Stimulated activated naive CD8-positive, alpha-beta T cell treated with anti-CD3 and anti-CD28 coated beads, Interleukin-15, Interleukin-2, amounts not matched to agents 100 U/mL and 50 U/mL, for 24 hours (primary cell): ENCODE measurements at places on chromosomes 2 and 18.

DNA sequence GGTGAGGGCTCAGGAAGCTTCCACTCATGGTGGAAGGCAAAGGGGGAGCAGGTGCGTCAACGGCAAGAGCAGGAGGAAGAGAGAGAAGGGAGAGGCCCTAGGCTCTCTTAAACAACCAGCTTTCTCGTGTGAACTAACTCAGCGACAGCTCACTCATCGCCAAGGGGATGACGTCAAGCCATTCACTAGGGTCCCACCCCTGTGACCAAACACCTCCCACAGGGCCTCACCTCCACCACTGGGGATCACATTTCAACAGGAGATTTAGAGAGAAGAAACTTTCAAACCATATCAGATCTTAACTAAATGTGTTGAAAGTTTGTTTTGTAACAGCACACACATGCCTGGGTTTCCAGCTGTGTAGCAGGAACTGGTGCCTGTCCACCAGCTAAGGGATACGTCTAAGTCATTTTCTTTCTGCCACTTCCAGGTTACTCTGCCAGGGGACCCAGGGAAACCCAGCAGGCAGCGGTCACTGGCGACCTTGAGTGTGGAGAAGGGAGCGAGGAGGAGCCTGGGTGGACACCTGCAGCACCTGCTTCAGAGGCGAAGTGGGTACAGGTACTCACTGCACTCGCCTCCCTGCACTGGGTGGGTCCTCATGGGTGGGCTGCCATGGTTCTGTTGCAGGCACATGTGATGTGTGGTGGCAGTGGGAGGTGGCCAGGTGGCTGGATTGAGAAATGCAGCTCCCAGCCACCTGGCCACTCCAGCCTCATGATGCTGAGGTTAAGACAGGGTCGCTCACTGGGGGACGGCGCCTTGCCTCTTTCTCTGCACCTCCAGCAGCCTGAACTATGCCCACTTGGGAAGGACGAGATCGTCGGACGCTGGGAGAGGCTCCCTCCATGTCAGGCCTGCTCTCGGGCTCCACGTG lies 8.4 kb upstream of the GPC1 start:
- no peak for DNase-seq

GRCh38 chr2:24115057-24115456 lies 8.1 kb downstream of the PFN4 start:
- no peak for DNase-seq

- no peak for DNase-seq
These were observed 284.6 kb downstream of the TXNL1 start for GRCh38 chr18:56353663-56354260.

DNA sequence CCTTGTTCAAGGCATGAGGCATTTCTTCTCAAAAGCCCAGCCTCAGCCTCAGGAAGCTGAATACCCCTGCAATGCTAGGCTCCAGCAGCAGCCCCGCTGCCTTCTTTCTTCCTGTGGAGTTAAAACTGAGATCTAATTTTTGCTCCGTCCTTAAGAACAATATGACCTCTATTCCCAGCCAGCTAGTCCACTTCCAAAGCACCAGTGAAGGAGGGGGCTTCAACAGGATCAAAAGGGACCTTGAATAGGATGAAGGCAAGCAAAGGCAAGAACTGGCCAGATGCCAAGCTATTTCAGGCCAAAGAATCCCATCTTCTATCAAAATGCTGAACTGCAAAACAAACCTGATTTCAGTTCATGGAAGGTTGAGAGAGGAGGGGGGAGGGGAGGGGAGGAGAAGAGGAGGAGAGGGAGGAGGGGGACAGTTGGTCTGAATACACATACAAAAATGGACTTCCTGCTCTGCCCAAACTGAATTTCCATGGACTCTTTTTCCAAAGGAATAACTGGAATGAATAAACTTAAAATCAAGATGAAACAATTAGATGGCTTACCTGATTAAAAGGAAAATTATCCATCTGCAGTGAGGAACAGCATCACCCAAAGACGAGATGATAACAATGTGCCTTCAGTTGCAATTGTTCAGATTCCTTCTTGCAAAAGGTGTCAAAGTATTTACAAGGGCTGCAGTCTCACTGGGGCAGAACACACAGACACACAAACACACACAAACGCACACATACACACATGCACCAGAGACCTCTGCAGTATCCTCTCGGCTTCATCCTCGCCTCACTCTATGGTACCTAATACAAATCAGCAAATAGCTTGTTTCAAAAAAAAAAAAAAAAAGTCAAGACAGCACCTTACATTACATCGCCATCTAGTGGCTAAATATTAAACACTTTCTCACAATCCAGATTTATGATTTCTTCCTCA lies at the start of gene SCN1A:
Gene SCN1A (minus strand): TSS at position 804 of the 939 bp plus-strand sequence. CDS start 54,399 bp downstream, outside the sequence.
- DNase-seq: no peak

DNA sequence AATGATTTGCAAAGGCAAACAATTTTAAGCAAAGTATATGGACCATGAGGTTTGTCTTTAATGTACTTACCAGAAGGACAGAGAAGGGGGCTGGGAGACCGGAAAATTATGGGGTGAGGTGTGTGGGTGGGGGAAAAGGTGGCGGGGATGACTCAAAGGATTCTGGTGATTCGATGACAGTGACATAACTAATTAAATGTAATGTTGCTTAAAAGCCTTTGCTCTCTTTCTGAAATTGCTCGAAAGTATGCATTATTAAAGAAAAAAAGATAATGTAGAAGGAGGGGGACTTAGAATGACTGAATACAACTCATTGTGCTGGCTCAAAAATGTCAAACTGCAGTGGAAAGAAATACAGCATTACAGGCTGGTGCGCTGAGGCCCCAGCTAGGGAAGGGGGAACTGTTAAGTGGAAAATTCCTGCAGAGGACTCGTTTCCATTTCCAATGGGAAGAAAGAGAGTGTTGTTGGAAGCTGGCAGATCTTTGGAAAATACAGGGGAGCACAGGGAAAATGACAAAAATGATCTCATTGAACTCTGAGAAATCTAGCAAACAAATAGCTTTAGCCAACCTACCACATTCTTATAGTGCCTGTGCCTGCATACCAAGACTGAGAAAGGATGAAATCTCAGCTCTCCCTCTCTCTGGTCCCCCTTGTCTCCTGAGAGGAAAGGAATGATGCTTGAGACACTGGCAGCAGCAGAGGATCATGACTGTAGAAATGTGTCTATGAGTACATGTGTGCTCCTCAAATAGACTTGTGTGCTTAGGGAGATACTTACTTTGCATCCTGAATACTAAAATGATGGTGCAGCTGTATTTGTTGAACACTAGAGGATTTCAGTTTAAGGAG lies 632.4 kb downstream of the NYAP2 start:
- peak; percentile 67 for DNase-seq

GRCh38 chr2:223057569-223057968 lies 5.6 kb downstream of the KCNE4 start:
- no peak for DNase-seq

- no peak for DNase-seq
These were observed 335 bp downstream of the HES6 start for GRCh38 chr2:238239543-238239862.

- no peak for DNase-seq
These were observed 90.4 kb downstream of the DOCK10 start for GRCh38 chr2:224951723-224952481.

DNA sequence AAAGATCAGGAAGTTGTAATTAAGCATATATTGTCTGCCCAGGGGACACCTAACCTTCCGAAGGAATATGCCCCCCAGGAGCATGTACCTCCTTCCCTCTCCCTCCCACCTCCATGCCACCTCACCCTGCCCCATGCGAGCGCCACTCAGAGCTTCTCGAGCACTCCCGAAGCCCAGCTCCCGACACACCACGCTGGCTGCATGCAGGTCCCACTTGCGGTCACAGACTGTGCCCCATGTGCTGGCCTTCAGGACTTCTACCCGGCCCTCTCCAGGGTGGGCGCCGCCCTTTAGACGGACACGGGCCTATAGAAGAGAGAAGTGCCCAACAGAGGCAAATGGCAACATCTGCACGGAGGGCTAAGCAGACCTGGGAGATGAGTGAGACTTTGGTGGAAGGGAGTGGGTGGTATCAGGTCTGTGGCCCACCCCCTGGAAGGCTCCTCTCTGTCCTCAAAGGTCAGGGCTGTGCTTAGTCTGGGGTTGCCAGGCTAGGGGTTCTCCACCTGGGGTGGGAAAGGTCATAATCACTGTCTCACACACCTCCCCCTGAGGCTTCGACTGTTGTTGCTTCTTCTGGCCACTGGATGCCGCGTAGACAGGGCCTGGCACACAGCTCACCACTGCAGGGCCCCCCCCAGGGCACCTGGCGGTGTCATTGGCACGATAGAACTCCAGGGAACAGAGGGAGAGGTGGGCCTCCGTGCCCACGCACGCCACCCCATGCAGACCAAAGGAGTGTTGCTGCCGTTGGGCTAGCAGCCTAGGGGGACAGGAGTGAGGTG lies 6.6 kb downstream of the HTRA2 start:
- DNase-seq: no peak

- no peak for DNase-seq
These were observed 17.6 kb downstream of the PRKCE start for GRCh38 chr2:45669032-45669486.

GRCh38 chr2:50840341-50841124 lies 191.4 kb downstream of the NRXN1 start:
- DNase-seq: no peak

DNA sequence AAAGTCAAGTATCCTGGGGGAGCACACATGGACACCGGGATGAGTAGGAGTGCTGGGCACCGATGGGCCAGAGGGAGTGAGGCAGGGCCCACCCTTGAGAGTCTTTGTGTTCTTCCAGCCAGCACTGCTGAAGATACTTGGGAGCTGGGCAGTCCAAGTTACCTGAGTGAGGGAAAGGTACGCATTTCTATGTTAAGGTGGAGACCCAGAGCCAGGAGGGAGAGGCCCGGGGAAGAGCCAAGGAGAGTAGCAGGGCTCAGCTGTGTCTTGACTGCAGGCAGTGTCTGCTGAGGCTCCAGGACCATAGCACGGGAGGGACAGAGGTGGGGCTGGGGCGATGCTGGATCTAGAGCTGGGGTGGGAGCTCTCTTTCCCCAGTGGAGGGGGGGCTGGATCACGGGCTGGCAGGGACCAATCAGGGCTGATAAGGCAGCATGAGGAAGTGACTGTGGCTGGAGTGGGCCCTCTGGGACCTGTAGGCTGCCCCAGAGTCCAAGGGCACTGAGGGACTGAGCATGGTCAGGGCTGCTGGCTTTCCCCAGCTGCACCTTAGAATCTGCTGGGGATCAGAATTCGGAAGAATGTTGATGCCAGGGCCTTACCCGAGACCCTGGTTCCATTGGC lies 289.2 kb downstream of the PHLPP1 start:
- no peak for DNase-seq

DNA sequence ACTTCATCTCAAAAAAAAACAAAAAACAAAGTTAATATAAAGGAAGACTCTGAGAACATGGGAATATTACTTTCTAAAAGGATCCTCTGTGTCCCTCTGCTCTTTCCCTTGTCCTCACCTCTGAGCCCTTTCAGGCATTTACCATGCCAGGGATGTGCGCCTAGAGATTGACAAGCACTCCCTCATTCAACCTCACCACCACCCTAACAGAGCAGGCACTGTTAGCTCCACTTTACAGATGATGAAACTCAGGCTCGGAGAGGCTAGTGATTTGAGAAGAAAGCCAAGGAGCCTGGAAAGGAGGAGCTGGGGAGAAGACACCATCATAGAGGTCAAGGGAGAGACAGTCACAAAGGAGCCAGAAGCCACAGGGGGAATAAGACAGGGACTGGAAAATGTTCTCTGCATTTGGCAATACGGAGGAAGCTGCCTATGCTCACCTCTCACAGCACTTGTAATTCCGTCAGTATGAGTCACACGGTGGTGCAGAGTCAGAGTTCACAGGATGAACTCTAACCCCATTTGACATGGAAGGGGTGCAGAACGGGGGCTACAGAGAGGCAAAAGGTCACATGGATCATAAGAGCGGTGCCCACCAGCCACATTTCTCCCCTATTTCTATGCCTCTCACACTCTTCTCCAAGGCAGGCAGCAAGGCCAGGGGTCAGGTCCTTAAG lies 101.8 kb upstream of the NFU1 start:
- DNase-seq: no peak

- no peak for DNase-seq
These were observed 105.9 kb downstream of the PXDN start for GRCh38 chr2:1638281-1638860.

GRCh38 chr2:223300326-223300725 lies 248.3 kb downstream of the KCNE4 start:
- no peak for DNase-seq

DNA sequence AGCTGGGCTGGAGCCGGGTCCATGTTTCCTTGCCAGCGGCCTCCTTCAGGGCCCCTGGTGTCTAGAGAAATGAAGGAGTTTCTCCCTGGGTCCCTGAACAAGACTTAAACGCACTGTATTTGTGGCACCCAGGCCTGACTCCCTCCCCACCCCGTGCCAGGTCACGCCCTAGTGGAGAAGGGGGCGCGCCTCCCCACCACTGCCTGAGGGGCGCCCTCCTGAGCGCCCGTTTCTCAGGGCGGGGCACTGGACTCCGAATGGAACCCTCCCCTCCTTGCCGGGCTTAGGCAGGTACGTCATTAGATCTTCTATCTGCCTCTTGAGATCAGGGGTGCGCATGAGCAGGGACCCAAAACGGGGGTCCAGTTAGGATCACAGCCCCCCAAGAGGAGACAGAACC lies 16.3 kb downstream of the ODC1 start:
- DNase-seq: no peak

GRCh38 chr2:191917430-191917881 lies 70.6 kb upstream of the CAVIN2 start:
- no peak for DNase-seq

DNA sequence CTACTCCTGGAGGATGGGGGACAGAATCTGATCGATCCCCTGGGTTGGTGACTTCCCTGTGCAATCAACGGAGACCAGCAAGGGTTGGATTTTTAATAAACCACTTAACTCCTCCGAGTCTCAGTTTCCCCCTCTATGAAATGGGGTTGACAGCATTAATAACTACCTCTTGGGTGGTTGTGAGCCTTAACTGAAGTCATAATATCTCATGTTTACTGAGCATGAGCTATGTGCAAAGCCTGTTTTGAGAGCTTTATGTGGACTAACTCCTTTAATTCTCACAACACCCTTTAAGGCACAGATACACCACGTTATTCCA lies 844 bp downstream of the PROC start:
- no peak for DNase-seq

DNA sequence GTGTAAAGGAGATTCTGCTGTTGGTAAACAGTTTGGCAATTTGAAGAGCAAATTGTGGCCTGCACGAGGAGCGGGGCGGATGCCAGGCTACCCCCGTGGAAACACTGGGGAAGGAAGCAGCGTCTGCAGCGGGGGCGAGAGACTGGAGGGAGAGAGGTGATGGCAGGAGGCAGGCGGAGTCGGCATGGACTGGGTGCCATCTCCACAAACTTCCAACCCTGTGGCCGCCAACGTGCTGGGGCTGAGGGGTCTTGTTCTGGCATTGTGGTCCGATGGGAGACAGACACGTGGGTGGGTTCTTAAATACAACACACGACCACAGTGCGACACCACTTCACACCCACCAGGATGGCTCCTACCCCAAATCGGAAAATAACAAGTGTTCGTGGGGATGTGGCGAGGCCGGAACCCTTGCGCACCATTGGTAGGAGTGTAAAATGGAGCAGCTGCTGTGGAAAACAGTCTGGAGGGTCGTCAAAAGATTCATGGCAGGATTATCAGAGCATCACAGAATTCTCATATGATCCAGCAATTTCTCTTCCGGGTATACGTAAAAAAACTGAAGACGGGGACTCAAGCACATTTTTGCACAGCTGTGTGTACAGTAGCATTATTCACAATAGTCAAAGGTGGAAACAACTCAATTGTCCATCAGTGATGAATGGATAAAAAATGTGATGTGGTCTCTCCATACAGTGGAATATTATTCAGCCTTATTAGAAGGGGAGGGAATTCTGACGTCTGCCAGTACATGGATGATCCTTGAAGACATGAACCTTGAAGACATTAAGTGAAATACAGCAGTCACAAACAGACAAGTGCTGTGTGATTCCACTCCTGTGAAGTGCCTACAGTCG lies 82.4 kb upstream of the HPCAL1 start:
- DNase-seq: no peak
